Mammary epithelial cell (primary cell): ENCODE measurements at places on chromosomes 3 and 15. TPM values are rescaled to one million over a fixed set of nuclear protein-coding genes. Genes with fewer than 3 reads are reported as not detected.
A peak's percentile ranks its signal among the peaks of the same experiment; 100 is the strongest.

DNA sequence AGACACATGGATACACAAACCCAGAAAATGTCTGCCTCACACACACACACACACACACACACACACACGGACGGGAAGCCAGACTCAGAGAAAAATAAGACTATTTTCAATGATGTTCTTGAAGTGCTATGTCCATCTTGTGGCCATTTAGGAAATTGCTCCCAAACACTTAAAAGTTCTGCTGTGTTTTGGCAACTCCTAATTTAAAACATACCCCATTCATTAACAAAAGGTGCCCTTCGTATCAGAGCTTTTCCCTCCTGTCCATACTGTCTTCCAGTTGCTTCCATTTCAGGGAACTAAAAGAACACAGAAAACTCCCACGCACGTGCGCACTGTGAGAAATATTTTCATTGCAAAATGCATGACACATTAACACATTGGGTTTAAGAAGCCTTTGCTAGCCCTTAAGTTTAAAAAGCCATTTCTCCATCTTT is 44.6 kb downstream of the SLC12A1 start:
- DNase-seq = peak; percentile 67

Gene STRC
- 0.67 TPM for total RNA-seq

DNA sequence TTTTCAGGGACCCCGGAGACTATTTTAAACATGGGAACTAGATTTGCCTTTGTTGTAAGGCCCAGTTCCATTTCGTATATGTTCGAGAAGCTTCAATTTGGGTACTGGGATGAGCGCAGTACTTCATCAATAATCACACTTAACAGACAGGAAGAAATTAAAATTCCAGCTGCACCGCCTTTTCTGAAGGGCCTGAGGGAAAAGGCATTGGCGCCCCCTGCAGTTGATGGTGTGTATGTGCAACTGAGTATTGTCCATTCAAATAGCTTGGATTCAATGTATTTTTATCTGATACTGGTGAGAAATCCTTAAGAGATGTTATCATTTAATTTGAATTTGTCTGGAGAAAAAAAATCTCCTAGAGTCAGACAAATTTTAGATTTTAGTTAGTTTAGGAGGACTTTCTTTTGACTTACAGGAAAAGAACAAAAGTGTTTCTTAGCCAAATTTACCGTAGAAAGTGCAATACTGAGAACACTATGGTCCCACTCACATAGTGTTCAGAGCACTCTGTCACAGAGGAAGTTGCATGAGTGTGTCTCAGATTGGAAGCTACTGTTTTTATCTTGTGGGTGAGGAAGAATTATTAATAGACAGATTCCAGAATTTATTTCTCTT is 5.4 kb upstream of the ALDH1A2 start:
- peak; percentile 37 for DNase-seq

DNA sequence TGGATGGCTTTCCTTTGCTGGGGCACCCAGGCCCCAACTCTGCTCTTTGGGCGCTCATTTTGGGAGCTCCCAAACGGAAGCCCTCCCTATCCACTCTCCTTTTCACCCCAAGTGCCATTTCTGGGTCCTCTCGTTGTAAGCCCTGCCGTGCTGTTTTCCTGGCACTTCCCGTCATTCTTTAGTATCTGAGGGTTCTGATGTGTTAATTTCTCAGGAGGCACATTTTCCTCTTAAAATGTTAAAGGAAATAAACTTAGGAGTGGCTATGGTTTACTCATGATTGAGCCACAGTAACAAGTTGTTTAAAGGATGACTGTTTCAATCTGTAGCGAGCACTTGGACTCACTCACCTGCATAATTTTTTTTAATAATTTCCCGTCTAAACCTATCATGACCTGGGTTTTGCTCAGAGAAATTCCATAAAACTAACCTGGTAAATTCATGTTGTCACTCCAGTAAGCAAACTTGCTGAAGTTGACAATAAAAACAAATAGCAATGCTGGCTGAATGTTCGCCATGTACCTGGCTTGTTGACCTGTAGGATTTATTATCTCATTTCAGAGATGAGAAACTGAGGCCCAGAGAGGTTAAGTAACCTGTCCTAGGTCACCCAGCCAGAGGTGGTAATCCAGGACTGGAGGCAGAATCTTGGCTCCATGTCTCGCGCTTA is 10.6 kb downstream of the ALDH1A3 start:
- DNase-seq = no peak

DNA sequence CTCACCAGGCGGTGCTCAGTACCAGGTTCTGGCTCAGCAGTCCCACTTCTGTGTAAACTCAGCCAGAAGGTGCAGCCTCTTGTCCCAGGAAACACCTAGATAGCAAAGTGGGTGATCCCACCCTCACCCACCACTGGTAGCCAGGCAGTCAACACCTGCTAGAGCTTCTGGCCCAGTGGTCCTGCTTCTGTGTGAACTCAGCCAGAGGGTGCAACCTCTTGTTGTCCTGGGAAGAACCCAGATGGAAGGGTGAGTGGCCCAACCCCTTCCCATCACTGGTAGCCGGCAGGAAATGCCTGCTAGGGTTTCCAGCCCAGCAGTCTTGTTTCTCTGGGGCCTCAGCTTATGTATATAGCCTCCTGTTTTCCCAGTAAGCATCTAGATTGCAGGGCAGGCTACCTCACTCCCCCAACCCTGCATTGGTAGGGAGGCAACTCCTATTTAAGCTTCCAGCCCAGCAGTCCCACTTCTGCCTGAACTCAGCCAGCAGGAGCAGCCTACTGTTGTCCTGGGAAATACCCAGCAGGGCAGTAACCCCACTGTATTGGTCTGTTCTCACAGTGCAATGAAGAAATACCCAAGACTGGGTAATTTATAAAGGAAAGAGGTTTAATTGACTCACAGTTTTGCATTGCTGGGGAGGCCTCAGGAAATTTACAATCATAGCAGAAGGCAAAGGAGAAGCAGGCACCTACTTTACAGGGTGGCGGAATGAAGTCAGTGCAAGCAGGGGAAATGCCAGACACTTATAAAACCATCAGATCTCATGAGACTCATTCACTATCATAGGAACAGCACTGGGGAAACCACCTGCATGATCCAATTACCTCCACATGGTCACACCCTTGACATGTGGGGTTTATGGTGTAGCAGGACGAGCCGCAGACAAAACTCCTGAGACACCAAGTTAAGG is 110.6 kb downstream of the DTWD1 start:
- no peak for DNase-seq

DNA sequence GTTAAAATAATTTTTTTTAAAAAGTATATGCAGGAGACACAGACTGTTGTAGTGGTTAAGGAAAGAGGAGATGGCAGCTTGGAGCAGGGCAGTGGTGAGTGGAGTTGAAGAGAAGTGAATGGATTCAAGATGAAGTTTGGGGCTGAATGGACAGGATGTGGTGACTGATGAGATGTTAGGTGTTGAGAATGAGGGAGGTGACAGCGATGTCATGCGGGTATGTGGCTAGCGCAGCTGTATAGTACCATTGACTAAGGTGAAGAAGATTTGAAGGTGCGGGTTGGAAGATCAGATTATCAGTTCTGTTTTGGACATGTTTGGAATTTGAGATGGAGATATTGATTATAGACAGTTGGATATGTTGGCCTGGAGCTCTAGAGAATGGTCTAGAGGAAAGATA is 20.1 kb downstream of the FBXO22 start:
- DNase-seq = no peak

Gene SELENOT
- 105 and 111 TPM in 2 replicates for total RNA-seq

DNA sequence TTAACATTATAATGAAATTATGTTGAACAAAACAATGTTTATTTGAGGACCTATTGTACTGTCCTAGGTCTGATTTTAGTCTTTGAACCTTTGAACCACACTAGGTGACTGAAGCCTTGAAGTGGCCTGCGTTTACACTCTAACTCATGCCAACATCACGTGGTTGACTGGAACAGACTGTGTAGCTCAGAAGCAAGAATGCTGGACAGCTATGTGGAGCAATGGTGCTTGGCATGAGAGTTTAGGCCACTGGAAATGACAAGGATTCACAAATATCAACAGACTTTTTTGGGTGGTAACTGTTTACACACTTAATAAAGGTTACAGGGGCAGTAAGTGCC is 391.5 kb downstream of the RAP2B start:
- no peak for DNase-seq
